ENCODE measurements at places on chromosomes 7 and 10.

DNA sequence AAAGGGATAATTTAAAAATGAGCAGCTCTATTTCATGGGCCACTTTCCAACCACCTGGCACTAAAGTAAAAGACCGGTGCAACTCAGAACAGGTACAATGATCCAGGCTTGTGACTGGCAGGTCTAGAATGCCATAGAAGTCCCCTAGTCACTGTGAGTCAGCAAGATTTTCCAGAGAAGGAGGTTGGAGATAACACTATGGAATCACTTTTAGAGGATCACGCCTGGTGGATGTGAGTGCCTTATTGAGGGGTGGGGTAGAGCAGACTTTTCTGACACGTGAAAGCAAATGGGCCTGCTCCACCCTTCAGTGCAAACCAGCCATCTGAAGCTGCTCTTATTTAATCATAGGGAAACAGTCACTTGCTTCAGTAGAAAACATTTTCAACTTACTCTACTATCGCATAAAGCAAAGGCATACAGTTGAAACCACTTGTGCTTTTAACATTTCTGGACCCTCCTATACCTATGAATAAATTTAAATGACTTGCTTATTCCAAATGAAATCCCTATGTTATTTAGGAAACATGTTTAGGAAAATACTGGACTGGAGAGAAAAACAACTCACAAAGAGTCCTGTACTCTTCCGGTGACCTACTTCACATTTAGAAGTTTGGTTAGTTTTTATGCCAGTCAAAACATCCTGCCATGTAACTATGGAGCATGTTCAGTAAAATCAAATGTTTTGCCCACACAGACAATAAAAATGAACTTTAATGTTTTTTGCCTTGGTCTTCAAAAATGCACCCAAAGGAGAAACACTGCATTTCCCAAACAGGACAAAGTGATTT is 21.5 kb upstream of the AKR1C1 start:
- no peak for DNase-seq

DNA sequence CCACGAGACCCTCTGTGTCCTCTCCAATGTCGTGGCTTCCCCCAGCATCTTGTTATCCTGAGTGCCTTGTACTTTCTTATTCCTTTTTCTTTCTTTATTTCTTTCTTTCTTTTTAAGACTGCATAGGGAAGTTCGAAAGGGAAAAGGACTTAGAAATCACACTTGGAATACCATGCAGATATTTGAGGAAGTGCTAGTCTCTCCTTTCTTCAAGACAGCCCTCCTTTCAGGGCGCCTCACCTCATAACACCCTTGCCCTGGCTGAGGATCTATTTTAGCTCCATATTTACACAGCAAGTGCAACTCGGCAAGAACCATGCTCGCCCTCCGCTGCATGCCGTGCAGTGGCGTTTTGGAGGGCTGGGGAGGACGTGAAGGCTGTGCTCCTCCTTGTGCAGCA is 232.3 kb upstream of the GLI3 start:
- no peak for DNase-seq

DNA sequence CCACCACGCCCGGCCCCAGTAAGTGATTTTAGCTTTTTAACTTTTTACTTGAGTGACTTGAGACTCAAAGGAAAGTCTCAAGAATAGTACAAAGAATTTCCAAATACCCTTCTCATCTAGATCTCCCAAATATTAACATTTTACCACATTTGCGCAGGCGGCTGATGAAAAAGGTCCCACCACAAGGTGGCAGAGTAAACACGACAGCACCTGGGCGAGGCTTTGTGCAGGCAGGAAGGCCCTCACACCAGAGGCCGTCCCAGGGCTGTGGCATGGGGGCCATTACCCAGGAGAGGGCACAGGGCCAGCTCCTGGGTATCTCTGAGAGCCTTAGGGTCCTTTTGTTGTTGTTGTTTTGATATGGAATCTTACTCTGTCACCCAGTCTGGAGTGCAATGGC is 50.0 kb upstream of the WIPI2 start:
- DNase-seq, result no peak

GRCh38 chr7:44060948-44061644 is 4.3 kb downstream of the PGAM2 start:
- peak; percentile 29 for DNase-seq

DNA sequence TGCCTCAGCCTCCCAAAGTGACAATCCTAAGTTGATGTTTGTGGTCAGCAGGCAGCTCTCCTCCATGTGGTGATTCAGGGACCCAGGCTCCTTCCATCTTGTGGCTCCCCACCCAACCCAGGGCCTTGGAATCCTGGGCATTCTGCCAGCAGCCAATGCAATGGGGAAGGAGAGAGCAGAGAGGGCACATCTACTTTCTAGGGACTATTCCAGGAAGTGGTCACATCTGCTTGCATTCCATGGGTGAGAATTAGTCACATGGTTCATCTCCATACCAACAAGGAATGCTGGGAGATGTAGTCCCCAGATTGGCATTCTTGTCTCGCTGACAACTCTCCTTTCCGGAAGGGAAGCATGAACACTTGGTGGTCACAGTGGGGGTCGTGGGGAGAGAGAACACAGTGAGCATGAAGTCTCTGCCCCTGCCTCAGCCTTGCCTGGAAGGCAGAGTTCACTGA is 9.9 kb upstream of the SRRM3 start:
- no peak for DNase-seq

- no peak for DNase-seq
Measured at GRCh38 chr10:1243486-1244234, 187.5 kb downstream of the WDR37 start.

DNA sequence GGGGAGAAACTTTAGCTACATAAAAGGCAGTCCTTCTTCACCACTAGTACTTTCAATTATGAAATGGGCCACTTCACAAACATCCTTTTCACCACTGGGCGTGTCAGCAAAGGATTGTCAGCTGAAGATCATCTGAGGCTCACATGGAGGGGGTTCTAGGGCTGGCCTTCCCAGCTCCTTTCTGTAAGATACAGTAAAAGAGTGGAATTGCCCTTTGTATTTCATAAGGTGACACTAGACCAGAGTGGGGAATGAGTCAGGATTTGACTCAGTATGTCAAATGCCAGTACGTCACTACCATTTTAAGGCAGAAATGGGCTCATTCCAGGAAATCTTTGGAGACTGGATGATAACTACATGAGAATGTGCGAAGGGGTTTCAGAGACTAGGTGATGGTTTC is 21.2 kb upstream of the BLOC1S2 start:
- DNase-seq, result no peak

Measured in dorsolateral prefrontal cortex (tissue), 122 donors.